ENCODE measurements at places on chromosomes 4 and X. TPM values are rescaled to one million over a fixed set of nuclear protein-coding genes. Genes with fewer than 3 reads are reported as not detected.

DNA sequence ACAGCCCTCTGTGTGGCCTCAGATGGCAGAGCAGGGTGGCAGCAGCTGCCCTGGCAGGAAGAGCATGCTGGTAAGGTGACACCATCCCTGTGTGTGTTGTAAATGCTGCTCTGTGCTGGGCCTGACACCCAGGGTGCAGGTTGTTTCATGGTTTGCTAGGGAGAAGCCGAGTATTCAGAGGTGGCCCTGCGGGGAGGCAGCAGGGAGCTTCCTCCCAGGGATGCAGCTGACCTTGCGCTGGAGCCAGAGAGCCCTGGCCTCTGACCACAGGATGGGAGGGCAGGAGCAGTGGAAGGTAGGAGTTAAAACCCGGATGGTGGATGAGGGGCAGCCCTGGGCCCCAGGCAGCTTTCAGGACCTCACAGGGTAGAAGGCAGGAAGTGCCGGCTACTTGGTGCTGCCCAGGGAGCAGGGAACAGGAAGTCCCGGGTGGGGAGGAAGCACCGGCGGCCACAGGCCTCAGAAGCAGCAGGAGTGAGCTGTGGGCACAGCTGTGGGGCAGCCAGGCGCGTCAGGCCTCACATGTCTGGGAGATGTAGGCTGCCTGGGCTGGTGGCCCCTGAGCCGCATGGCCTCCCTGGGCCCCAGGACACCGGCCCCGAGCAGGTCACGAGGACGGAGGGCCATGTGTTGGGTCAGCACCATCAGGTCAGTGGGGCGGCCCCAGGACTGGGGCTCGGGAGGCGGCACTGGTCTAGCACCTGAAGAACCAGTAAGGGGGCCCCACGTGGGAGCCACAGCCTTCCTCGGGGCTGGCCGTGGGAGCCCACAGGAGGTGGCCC lies 19.1 kb downstream of the SH3BP2 start:
- DNase-seq: peak; percentile 82

GRCh38 chr4:133910165-133910564 lies 291.4 kb downstream of the PABPC4L start:
- DNase-seq: no peak

DNA sequence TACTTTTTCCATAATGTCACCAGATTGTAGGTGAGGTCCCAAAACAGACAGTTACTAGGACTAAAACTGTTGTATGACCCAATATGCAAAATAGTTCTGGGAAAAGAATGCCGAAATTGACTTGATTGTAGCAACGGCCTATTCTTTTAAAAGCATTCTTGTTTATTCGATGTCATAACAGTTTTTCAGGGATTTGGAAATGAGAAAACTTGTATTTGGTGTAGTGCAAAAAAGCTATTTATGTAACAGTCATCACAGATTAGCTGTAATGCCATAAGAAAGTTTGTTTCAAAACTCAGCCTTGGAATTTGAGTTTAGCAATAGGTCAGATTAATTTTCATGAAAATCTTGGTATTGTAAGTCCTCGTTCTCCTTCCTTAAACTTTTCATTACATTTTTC lies 69.2 kb upstream of the DIAPH2 start:
- no peak for DNase-seq

DNA sequence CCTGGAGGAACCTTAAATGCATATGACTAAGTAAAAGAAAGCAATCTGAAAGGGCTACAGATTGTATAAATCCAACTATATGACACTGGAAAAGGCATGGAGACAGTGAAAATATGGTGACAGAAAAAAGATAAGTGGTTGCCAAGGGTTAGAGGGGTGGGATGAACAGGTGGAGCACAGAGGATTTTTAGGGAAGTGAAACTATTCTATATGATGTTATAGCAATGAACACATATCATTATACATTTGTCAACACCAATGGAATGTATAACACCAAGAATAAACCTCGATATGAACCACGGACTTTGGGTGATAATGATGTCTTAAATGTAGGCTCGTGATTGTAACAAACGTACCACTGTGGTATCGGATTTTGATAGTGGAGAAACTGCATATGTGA lies 40.7 kb downstream of the NPY5R start:
- DNase-seq: no peak

The DCAF12L2 gene
- not detected for total RNA-seq

The IL13RA2 gene
- total RNA-seq: not detected

DNA sequence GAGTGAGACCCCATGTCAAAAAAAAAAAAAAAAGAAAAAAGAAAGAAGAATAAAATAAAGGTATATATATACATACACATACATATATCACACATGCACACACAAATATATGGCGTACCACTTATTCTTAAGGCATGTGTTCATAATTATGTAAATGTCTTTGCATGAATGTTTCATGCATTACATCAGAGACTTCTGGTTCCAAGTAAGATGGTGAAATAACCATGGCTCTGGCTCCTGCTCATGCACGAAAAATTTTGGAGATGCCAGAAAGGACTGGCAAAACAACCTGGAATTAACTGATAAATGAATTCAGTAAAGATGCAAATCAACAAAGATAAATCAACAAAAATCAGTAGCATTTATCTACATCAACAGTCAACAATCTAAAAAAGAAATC lies 19.7 kb upstream of the FHIP1A start:
- DNase-seq: no peak

The HMGN5 gene
- 6.2 TPM for total RNA-seq

DNA sequence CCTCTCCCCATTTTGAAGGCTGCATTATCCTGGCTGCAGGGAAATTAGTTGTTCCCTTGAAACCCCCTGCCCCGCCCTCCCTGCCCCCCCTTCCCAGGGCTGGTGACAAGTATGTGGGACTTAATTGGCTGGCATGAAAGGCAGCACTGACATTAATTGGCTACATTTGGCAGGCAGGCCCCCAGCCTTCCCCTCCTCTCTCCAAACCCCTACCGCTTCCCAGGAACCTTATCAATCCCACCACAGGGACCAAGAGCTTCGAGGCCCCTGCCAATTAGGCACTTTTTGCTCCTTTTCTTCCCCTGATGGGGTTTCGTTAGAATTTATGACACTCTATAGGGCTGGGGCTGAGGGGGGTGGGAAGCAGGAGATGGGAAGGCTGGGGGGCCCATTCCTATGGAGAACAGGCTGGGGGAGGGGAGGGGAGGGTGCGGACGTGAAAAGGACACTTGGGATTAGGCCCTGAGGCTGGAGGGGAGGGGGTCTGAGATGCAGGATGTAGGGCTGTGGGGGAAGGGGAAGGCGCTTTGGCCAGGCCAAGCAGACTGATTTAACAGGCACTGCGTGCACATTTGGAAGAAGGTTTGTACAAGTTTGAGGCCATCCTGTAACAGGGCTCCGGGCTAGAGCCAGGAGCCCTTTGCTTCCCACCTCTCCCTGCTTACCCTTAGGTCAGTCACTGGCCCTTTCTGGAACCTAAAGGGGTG lies 52.2 kb downstream of the EFNB1 start:
- no peak for DNase-seq

Measured in activated naive CD4-positive, alpha-beta T cell treated with anti-CD3 and anti-CD28 coated beads for 36 hours (primary cell).